ENCODE measurements at places on chromosomes 7 and 10. TPM values are rescaled to one million over a fixed set of nuclear protein-coding genes. Genes with fewer than 3 reads are reported as not detected.

The SLC26A4 gene
- 0.60 TPM for total RNA-seq

The OPN4 gene
- not detected for total RNA-seq

The EXOC4 gene
- total RNA-seq: 180 TPM

The HDAC9 gene
- total RNA-seq: 138 TPM

The LRRD1 gene
- 0.44 TPM for total RNA-seq

The TET1 gene
- 55.9 TPM for total RNA-seq

The GPR37 gene
- 66.9 TPM for total RNA-seq

The ACSM6 gene
- not detected for total RNA-seq

The HSPA12A gene
- 35.0 TPM for total RNA-seq

The DLX6 gene
- total RNA-seq: not detected

The NKX2-3 gene
- total RNA-seq: not detected

The ELAPOR2 gene
- total RNA-seq: 36.7 TPM

The ECHDC3 gene
- 15.7 TPM for total RNA-seq

The MUC12 gene
- not detected for total RNA-seq

The CCSER2 gene
- 96.6 TPM for total RNA-seq

The IFIT1B gene
- total RNA-seq: 1.0 TPM

All from camera-type eye (tissue), 1 donor.